ENCODE measurements at places on chromosomes 5 and 9. TPM values are rescaled to one million over a fixed set of nuclear protein-coding genes. Genes with fewer than 3 reads are reported as not detected.

- DNase-seq: no peak
Observed at GRCh38 chr9:97570899-97571298, 62.3 kb downstream of the TSTD2 start.

DNA sequence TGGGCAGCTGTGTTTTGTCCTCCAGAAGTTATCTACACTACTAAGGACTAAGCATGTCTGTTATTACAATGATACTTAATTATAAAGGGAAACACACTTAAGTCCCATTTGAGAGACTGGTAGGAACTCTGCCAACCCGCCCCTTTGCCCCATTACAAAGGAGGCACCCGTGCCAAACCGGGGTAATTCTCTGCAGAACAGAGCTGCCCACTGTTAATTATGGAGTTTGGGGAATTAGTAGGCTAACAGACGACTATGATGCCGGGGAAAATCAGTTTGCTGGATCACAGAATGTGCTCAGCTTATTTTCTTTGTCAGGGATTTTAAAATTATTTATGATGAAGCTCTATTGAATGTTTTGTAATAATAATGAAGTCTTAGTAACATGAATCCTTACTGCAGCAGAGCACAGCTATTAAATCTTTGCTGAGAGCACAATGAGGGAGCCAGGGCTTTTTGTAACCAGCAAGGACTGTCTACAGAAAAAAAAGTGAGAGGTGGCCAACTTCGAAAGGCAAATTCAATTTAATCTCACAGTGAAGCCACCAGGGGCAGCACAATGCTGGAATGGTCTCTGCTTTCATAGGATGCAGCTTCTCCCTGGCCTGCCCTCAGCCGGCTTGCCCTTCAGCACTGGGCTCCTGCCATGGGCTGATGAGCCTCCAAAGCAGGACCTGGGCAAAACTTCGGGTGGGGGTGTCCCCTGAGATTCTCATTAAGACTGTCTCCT is 134.5 kb downstream of the GNAQ start:
- DNase-seq: no peak

DNA sequence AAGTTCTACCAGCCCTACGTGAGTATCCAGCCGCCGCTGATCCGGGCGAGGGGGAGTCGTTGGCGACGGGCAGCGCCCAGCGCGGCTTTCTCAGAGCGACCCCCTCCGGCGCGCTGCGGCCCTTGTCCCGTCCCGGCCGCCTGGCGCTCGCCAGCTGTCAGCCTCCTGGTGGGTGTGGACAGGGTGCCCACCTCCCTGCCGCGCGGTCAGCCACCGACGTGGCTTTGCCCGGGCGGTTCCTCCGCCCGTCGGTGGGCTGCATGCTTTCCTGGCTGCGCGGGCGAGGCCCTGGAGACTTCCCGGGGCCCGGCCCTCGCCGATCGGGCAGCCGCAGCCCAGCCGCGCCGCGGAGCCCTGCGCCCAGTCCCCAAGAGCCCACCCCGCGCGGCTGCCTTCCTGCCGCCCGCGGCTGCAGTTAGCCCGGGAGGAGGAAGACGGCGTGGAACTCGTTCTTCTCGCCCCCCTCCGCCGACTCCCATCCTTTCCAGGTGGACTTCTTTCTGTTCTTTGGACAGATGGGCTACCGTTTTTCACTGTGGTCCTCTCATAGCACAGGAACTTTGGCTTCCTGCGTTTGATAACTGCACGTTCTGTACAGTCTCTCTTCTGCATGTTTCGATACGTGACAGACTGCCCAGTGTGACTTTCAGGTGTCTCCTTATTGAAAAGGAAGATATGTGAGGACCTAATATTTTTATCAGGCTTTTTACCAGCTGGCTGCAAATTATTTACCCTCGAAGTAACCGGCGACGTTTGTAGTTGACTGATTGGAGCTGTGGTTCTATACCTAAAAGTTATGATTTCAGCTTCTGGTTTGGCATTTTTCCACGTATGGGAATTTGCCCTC is 577 bp downstream of the AP3S1 start:
- no peak for DNase-seq

DNA sequence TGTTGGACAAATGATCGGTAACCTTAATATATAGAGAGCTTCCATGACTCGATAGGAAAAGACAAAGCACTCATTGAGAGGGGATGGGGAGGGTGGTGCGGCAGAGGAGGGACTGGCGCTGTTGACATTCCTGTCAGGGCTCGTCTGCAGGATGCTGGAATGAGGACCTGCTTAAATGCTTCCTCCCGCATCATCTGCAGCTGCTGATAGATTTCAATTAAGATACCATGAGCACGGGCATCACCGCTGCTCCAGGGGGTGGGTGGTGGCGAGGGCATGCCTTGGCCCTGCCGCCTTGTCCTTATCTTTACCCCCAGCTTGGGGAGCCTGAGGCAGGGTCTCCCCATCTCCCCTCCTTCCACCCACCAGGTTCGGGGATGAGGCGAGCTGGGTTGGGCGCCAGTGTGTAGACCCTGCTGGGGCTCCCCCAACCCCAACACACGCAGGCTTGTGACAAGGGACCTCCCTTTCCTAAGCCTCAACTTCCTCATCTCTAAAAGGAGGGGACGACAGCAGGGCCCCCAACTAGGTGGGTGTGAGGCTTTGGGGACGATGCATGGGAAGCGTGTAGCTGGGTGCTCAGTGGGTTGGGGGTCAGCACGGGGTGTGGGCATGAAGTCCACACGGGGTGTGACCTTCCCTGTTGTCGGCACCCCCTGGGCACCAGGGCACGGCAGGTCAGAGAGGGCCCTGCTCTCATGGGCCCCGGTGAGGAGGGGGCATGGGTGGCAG is 11.7 kb upstream of the QRFP start:
- no peak for DNase-seq

- no peak for DNase-seq
Observed at GRCh38 chr9:4741365-4742089, 525 bp upstream of the AK3 start.

GRCh38 chr5:165722401-165722800 is 2217.0 kb downstream of the MAT2B start:
- no peak for DNase-seq

DNA sequence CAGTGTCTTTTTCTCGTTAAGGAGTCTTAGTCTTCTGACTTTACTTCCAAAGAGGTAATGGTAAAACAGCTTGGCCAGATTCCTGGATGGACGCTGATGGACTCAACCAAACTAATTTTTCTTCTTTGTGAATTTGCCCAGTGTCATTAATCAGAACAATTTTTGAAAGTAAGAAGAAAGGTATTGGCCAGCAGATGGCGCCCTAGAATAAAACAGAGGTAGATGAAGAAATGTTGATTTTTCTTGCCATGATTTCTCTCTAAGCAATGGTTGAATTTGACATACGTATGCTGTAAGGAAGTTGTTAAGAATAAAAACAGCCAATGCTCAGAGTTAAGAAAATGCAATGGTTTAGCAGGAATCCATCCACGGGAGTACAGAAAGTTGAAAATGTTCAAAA is 500.0 kb downstream of the DIRAS2 start:
- DNase-seq: peak; percentile 75

- DNase-seq: no peak
Observed at GRCh38 chr5:72248410-72248981, 71.5 kb downstream of the MRPS27 start.

DNA sequence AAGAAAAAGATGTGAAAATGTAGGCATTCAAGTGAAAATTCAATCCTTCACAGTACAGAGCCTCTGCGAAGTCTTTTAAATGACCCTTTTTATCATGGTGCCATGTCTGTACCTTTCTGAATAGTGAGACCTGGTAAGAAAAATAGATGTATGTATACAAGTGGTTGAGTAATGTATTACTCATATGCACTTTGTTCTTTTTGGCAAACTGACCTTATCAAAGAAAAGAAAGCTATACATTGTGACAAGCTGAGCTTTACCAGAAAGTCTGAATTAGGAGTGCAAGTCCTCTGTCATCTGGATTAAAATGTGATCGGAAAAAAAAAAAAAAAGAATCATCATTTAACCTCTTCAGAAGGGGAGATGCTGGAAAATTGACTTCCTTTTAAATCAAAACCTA is 356.4 kb upstream of the CCNH start:
- DNase-seq: no peak

DNA sequence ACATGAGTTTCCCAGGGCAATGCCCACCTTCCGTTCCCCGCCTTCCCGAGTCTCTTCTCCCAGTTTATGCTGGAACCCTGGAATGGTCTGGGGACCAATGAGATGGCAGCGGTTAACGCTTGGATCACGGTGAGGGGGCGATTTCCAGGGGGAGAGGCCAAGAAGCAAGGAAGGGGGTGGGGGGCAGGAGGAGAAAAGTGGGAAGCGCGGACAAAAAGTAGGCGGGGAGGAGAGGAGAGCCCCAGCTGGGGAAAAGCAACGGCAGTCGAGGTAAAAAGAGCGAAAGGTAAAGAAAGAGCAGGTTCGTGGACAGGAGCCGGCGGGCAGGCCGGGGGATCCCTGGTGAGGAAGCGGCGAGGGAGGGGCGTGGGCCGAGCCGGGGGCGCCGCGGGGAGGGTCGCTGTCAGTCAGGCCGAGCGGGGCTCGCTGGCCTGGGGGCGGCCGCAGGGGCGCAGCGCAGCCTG is 508 bp upstream of the SNCAIP start:
- DNase-seq: no peak

DNA sequence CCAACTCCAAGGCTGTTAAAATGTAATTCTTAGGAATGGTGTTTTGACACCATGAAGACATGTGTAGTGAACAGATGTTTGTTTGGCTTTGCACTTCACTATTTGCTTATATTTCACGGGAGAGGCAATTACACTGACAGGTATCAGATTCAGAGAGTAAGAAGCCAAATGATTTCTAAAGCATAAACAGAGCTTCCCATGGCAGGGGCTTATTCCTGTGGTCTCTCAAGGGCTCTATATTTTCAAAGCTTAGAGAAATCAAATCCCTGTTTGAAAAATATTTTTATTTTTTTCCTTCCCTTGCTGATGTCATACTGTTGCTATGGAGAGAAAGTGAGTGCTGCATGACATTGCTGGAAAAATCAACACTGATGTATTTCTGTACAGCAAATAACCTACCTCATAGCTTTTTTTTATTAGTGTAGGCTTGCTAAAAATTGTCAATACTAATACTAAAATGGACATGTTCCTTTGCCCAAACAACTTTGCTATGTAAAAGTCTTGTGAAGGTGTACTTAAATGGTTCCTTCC is 161.4 kb downstream of the GIN1 start:
- no peak for DNase-seq

- no peak for DNase-seq
Observed at GRCh38 chr5:166926138-166926537, 1365.3 kb upstream of the WWC1 start.

- DNase-seq: peak; percentile 30
Observed at GRCh38 chr9:114958021-114958843, 27.8 kb upstream of the TNFSF8 start.

GRCh38 chr5:19258686-19259085 is 729.3 kb downstream of the CDH18 start:
- DNase-seq: no peak

- DNase-seq: peak; percentile 13
Observed at GRCh38 chr5:16935231-16936149, 598 bp downstream of the MYO10 start.

DNA sequence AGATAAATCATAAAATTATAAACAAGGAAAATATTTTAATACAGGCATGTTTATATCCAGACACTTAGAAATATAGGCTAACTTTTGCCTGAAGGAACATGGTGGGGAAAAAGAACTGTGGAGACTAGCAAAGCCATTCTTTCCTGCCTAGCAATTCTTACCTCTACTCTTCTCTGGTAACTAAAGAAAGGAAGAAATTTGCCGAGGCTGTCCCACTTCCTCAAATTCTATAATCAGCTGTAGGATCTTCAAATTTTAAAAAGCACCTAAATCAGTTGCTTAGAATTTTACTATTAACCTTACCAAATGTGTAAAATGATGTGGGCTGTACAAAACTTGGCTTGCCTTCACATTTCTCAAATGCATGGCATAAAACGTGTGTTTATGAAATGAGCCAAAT is 249.1 kb upstream of the SMARCA2 start:
- DNase-seq: no peak

DNA sequence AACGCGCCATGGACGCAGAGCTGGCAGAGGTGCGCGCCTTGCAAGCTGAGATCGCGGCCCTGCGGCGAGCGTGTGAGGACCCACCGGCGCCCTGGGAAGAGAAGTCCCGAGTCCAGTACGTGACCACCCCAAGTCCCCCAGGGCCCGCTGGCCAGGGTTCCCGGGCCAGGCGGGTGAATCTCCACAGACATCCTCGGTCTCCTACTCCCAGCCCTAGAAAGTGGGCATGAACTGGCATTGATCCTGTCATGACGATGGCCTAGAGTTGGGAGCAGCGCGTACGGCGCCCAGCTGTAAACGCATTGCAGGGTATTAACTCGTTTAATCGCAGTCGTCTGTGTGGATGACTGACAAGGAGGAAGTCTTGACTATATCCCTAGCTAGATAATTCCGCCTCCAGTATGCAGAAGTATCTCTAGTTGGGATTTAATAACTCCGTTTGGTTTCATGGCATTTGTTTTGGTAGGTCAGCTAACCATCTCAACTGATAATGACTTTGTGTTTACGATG is 293 bp downstream of the CENPP start:
- no peak for DNase-seq

DNA sequence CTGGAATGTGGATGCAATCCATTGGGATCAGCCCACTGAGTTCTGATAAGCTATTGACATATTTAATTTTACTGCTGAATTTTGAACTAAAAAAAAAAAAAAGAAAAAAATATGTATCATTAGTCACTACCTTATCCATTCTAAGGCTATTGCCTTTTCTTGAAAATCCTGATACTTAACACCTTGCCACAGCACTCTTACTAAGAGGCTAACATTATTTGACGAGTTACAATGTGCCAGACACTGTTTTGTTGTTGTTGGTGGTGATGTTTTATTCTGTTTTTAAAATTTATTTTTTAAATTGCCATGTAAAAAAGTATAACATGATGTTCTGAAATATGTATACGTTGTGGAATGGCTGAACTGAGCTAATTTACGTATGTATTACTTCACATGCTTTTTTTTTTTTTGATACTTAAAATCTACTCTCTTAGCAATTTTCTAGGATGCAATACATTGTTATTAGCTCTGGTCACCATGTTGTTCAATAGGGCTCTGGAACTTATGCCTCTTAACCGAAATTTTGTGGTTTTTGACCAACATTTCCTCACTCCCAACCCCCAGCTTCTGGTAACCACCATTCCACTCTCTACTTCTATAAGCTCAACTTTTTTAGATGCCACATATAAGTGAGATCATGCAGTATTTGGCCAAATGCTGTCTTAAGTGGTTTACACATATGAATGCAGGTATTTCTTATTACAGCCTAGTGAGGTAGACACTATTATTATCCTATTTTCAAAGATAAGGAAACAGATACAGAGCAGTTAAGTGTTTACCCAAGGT is 134.8 kb upstream of the PCA3 start:
- no peak for DNase-seq

The GLRX gene
- total RNA-seq: 102 TPM

The PCDHGB1 gene
- total RNA-seq: 0.10 TPM

The WDR31 gene
- total RNA-seq: 0.16 TPM

The NR5A1 gene
- total RNA-seq: not detected

The PCDHA13 gene
- total RNA-seq: not detected

The PJA2 gene
- total RNA-seq: 99.8 TPM

The GHR gene
- total RNA-seq: not detected

The NFIB gene
- 0.20 TPM for total RNA-seq

The FGF1 gene
- not detected for total RNA-seq

All from natural killer cell (primary cell).